ENCODE measurements at places on chromosomes 11 and 22.

DNA sequence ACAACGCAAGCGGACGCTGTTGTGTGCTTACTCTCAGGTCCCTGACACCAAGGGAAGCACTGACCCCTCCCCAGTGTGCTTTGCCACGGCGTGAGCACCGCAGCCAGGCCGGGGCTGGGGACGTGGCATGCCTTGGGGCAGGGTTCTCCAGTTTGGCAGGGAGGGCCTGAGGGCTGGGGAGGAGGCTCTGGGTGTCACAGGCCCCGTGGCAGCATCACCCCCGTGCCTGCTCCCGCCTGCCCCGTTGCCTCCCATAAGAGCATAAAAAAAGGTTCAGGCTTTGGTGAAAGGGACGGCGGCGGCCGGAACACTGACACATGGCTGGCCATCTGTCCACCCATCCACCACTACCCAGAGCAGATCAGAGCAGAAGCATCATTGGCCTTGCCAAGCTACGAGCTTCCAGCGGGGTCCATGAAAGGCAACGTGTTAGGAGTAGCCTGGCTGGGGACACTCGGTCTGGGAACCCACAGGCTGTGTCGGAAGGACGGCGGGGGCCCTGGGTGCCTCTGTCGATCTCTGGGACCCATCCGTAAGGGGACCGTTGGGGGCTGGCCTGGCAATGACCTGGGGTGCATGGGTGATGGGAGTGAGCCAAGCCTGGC, 183.0 kb downstream of the IGLL1 start:
- no peak for DNase-seq

DNA sequence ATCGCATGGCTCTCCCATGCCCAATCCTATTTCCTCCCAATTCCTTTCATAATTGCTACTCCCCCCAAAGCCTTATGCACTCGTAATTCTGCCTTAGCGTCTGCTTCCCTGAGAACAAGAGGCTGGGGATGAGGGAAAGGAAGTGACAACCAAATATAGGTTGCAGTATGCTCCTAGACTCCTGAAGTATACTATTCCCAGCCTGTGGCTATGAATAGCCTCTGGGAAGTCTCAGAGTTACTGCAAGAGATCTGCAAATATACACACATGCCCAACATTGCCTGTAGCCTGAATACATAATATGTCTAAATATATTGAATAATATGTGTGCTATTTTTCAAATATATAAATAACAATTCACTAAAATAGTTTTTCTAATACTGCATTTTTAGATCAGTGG, 96.1 kb upstream of the CD44 start:
- no peak for DNase-seq

GRCh38 chr11:73177380-73177777, 35.3 kb upstream of the FCHSD2 start:
- DNase-seq: no peak

GRCh38 chr11:420054-420910, 5.5 kb upstream of the SIGIRR start:
- DNase-seq: no peak

GRCh38 chr11:91904792-91905785, 319.5 kb upstream of the FAT3 start:
- DNase-seq: no peak

- DNase-seq: peak; percentile 98
Observed at GRCh38 chr11:12075822-12076821, 34.3 kb upstream of the MICAL2 start.
